Effector CD4-positive, alpha-beta T cell (primary cell): ENCODE measurements at places on chromosomes 11 and 22.

- DNase-seq = no peak
These were observed 8.7 kb upstream of the C1QTNF6 start for GRCh38 chr22:37196539-37197450.

DNA sequence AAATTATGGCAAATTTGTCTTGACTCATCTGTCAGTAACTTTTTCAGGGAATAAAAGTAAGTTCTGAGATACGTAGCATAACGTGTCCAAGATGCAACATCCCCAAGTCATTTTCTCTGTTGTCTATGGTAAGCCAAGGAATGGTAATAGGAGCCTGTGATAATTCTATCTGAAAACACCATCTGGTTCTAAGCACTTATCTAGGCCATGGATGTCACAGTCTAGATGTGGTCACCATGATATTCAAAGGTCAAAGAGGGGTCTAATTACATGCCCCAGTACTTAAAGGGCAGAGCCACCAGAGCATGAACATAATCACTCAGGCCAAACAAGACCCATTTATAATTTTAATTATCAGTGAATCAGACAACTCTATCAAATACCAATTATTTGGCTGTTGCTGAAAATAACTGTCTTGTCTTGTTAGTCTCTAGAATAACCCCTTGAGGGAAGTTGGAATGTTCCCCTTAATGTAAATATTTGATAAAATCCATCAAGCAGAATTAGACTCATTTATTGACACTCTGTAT is 225.1 kb upstream of the MPPED2 start:
- DNase-seq = no peak

DNA sequence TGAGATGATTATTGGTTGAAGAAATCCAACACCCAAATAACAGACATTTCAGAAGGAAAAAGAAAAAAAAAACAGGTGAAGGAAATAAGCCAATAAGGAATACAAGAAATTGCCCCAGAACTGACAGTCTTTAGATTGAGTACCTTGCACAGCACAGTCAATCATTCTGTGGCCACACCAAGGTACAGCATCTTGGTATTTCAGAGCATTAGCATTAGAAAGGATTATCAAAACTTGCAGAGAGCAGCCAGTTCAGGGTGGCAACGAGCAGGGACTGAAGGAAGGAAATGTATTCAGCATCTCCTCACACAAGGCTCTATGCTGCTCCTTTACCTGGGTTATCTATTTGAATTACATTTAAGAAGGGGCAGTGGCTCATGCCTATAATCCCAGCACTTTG is 2.1 kb downstream of the ADA2 start:
- DNase-seq = no peak

GRCh38 chr11:78821371-78822306 is 247.0 kb upstream of the NARS2 start:
- DNase-seq = no peak

DNA sequence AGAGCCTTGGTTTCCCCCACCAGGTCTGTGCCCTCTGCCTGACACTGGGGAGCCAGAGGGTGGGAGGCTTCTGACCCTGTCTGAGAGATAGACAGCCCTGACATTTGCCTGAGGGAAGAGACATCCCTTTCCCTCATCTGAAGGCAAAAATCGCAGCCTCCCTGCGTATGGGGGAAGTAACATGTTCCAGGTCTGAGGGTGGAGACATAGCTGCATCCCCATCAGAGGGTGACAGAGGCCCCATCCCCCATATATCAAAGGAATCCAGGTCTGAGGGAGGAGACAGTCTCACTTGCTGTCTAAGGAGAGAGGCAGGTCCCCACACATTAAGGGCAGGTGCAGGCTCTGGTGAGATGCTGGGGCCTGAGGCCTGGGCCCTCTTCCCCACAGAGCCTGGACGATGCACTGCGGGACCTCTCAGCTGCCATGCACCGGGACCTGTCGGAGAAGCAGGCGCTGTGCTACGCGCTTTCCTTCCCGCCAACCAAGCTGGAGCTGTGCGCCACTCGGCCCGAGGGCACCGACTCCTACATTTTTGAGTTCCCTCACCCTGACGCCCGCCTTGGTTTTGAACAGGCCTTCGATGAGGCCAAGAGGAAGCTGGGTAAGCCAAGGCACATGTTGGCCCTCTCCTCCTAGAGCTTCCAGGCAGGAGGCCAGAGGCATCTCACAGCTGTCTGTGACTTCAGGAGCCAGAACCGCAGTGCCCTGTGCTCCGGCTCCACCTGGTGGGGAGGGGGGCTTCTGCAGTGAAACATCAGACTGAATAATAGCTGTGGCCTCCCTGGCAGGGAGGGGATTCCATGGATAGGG is 16.1 kb upstream of the RELT start:
- peak; percentile 21 for DNase-seq

DNA sequence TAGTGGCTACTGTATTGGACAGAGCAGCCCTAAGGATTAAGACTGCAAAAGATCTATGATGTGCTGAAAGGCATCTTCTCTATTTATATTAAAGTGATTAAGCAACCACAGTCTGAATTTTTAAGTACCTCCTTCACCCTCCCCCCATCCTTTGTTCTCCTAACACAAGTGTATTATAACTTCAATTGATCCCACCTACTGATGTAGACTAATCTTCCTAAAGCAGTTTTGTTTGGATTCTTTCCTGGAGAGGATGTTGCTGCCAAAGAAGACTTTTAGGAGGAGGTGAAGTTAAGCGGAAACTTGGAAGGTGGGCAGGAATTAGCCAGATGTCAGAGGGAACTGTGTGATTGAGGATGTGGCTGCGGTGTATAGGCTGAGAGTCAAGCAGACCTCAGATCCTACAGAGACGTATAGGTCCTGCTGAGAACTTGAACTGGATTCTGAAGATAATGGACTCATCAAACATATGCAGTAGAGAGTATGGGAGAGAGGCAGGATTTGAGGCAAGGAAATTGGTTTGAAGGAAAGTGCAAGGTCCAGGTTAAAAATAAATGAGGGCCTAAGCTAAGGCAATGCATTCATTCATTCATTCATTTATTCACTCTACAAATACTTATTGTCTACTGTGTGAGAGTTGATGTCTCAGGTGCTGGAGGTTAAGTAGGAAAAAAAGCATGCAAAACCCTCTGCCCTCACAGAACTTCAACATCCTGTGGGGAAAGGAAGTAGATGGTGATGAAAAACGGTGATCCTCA is 5.2 kb upstream of the RASSF10 start:
- DNase-seq = no peak
